Astrocyte (in vitro differentiated cells and primary cell): ENCODE measurements at places on chromosomes 3 and 15. TPM values are rescaled to one million over a fixed set of nuclear protein-coding genes. Genes with fewer than 3 reads are reported as not detected.
A peak's percentile ranks its signal among the peaks of the same experiment; 100 is the strongest.

DNA sequence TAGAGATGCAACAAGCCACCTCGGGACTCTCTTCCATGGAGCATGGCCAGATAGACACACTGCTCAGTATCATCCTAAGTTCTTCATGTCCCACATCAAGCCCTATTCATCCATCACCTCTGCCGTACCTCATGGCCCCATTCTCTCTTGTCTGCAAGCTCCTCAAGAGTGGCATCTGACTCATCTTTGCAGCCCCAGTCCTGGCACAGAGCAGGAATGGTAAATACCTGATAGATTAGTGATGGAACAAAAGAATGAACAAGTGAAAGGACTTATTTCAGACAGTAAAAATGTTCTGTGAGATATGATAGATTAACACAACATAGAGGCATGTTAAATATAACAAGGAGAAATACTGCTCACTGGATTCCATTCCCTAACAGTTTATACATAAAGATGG lies 176.4 kb downstream of the ISL2 start:
- DNase-seq = peak; percentile 41
- no peaks in the 10 kb centered on the region for H3K27me3 ChIP-seq
- H3K27ac ChIP-seq = no peak overlapping the region

GRCh38 chr3:62723166-62723913 lies 151.9 kb downstream of the CADPS start:
- no peak for DNase-seq
- H3K4me1 ChIP-seq = peaks cover 15% of the 10 kb centered on the region
- H3K4me3 ChIP-seq = no peak overlapping the region
- no peak overlapping the region for H3K27ac ChIP-seq

- no peak for DNase-seq
- H3K36me3 ChIP-seq = peaks cover 32% of the 10 kb centered on the region
- H3K4me1 ChIP-seq = no peaks in the 10 kb centered on the region
Measured at GRCh38 chr15:52551762-52552161, 17.1 kb downstream of the ARPP19 start.

- H3K4me1 ChIP-seq = peaks cover 73% of the 10 kb centered on the region
- H3K27me3 ChIP-seq = no peaks in the 10 kb centered on the region
- peak overlapping the region; percentile 80 for H3K27ac ChIP-seq
Measured at GRCh38 chr15:67080900-67081431, 15.6 kb downstream of the SMAD3 start.

GRCh38 chr3:33799202-33799551 lies 747 bp downstream of the PDCD6IP start:
- peak overlapping the region; percentile 93 for H3K4me3 ChIP-seq
- no peaks in the 10 kb centered on the region for H3K27me3 ChIP-seq

DNA sequence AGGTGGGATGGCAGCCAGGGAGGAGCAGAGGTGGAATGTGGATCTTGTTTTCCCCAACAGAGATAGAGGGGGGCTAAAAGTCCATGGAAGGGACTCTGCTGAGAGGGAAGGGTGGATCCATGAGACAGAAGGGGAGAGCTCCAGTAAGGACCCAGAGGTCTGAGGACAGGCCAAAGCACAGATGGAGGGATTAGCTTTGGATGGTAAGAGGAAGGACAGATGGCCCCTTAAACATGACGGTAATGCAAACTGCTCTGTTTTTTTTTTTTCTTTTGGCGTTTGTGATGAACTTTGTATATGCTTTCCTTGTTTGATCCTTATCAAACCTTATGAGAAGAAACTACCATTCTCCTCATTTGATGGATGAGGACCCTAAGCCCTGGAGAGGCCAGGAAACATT lies 96.2 kb downstream of the IGF1R start:
- no peak for DNase-seq
- no peak overlapping the region for H3K4me3 ChIP-seq
- H3K4me1 ChIP-seq = peaks cover 9% of the 10 kb centered on the region
- H3K27me3 ChIP-seq = no peaks in the 10 kb centered on the region

GRCh38 chr3:78804251-78805037 lies 963.4 kb downstream of the ROBO1 start:
- no peak overlapping the region for H3K27ac ChIP-seq
- no peaks in the 10 kb centered on the region for H3K36me3 ChIP-seq
- no peak overlapping the region for H3K4me3 ChIP-seq
- H3K4me1 ChIP-seq = no peaks in the 10 kb centered on the region
- DNase-seq = peak; percentile 77

- no peak overlapping the region for H3K27ac ChIP-seq
- DNase-seq = no peak
- H3K27me3 ChIP-seq = peaks cover 2% of the 10 kb centered on the region
- no peaks in the 10 kb centered on the region for H3K36me3 ChIP-seq
- no peaks in the 10 kb centered on the region for H3K4me1 ChIP-seq
- H3K4me3 ChIP-seq = no peak overlapping the region
Measured at GRCh38 chr3:45381168-45381852, 7.1 kb upstream of the LARS2 start.

GRCh38 chr15:66019826-66020398 lies 150.6 kb downstream of the RAB11A start:
- H3K27me3 ChIP-seq = peaks cover 14% of the 10 kb centered on the region
- DNase-seq = no peak
- no peaks in the 10 kb centered on the region for H3K4me1 ChIP-seq
- H3K27ac ChIP-seq = no peak overlapping the region
- H3K4me3 ChIP-seq = no peak overlapping the region

- peaks cover 10% of the 10 kb centered on the region for H3K4me1 ChIP-seq
- DNase-seq = no peak
- no peaks in the 10 kb centered on the region for H3K36me3 ChIP-seq
- no peak overlapping the region for H3K27ac ChIP-seq
- H3K27me3 ChIP-seq = no peaks in the 10 kb centered on the region
Measured at GRCh38 chr15:45027220-45027619, 4.2 kb downstream of the SORD start.

GRCh38 chr3:71625676-71626075 lies 42.1 kb upstream of the FOXP1 start:
- no peak overlapping the region for H3K4me3 ChIP-seq
- peaks cover 2% of the 10 kb centered on the region for H3K27me3 ChIP-seq
- DNase-seq = no peak
- H3K4me1 ChIP-seq = no peaks in the 10 kb centered on the region
- no peaks in the 10 kb centered on the region for H3K36me3 ChIP-seq

- peak; percentile 52 for DNase-seq
- peaks cover under 1% of the 10 kb centered on the region for H3K36me3 ChIP-seq
- H3K27me3 ChIP-seq = no peaks in the 10 kb centered on the region
- H3K4me1 ChIP-seq = peaks cover 24% of the 10 kb centered on the region
- peak overlapping the region; percentile 8 for H3K27ac ChIP-seq
Measured at GRCh38 chr3:48042071-48042760, 26.0 kb upstream of the MAP4 start.

GRCh38 chr3:194399874-194400411 lies 877 bp upstream of the GP5 start:
- peaks cover 3% of the 10 kb centered on the region for H3K36me3 ChIP-seq
- DNase-seq = no peak
- H3K4me1 ChIP-seq = peaks cover 12% of the 10 kb centered on the region
- no peak overlapping the region for H3K27ac ChIP-seq
- no peak overlapping the region for H3K4me3 ChIP-seq

DNA sequence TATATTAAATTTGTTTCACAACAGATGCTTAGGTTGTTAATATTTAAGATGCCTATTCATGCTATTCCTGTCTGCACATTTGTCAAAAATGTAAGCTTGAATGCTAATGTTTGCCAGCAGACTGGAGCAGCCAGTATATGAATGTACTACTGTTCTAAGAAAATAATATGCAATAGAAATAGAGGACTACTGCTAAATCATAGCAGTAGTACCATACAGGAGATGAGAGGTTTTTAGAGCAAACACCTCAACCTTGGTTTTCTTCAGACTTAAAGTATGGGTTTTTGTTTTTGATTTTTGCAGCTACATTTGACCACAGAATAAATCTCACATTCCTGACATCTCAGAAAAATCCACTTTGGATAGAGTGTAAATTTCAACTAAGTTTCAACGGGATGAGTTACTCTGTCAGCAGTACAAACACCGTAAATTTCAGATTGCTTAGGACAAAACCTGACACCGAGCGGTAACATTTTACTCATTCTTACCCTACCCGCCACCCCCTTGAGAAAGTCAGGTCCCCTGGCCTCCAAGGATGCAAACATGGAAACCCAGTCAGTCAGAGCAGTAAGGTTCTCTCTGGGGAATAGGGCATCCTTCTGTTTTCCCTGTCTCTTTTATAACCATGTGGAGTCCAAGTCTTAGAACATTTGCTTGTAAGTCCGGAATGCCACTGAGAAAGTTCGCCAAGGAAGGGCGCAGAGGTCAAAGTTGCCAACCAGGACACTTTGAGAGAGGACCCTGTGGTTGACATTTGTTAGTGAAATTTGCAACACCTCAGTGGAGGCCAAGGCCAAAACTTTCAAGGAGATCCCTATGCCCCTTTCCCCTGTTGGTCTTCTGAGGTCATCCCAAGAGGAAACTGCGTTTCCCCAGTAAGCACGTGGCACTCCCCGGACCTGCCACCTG lies 17.9 kb upstream of the SATB1 start:
- peak overlapping the region; percentile 70 for H3K4me3 ChIP-seq
- DNase-seq = no peak
- peaks cover 14% of the 10 kb centered on the region for H3K4me1 ChIP-seq
- no peaks in the 10 kb centered on the region for H3K36me3 ChIP-seq

- H3K27ac ChIP-seq = no peak overlapping the region
- H3K4me1 ChIP-seq = peaks cover 4% of the 10 kb centered on the region
- no peaks in the 10 kb centered on the region for H3K27me3 ChIP-seq
Measured at GRCh38 chr15:25705433-25706115, 157.6 kb downstream of the ATP10A start.

- H3K27me3 ChIP-seq = no peaks in the 10 kb centered on the region
- no peaks in the 10 kb centered on the region for H3K36me3 ChIP-seq
- peaks cover 11% of the 10 kb centered on the region for H3K4me1 ChIP-seq
- DNase-seq = no peak
- H3K4me3 ChIP-seq = no peak overlapping the region
Measured at GRCh38 chr15:100667405-100668347, 65.3 kb downstream of the ASB7 start.

GRCh38 chr15:89958107-89958805 lies 42.9 kb upstream of the ZNF710 start:
- H3K4me1 ChIP-seq = no peaks in the 10 kb centered on the region
- peaks cover 3% of the 10 kb centered on the region for H3K27me3 ChIP-seq
- H3K4me3 ChIP-seq = no peak overlapping the region
- H3K36me3 ChIP-seq = no peaks in the 10 kb centered on the region
- DNase-seq = no peak
- no peak overlapping the region for H3K27ac ChIP-seq

DNA sequence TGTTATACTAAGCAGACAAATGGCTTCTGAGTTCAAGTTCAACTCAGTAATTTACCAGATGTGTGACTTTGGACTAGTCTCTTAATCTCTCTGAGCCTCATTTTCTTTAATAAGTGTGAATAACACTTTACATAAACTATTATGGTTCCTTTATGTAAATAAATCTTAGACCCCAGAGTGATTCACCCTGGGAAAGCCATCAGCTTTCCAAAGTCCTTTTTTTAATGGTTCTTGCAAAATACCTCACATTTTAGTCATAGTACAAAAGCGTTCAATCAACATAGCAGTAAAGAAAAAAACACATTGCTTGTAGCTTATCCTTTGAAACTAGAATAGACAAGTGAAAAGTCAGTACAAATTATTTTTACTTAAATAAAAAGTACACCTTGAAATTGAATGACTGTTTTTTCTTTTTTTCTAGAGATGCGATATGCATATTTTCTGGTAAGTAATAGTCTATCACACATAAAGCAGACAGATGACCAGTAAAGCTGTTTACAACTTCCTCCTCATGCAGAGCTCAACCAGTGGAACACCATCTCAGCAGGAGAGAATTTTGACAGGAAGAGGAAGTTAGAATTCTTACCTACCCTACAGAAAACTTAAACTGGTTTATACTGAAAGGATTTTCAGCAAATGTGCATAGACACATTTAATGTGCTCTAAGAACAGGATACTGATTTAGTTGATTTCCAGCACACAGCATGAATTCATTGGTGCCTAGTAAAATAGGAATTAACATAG lies 123.0 kb upstream of the AGBL1 start:
- H3K27me3 ChIP-seq = no peaks in the 10 kb centered on the region
- no peaks in the 10 kb centered on the region for H3K4me1 ChIP-seq
- DNase-seq = peak; percentile 93
- H3K4me3 ChIP-seq = no peak overlapping the region
- H3K27ac ChIP-seq = peak overlapping the region; percentile 38
- H3K36me3 ChIP-seq = no peaks in the 10 kb centered on the region

DNA sequence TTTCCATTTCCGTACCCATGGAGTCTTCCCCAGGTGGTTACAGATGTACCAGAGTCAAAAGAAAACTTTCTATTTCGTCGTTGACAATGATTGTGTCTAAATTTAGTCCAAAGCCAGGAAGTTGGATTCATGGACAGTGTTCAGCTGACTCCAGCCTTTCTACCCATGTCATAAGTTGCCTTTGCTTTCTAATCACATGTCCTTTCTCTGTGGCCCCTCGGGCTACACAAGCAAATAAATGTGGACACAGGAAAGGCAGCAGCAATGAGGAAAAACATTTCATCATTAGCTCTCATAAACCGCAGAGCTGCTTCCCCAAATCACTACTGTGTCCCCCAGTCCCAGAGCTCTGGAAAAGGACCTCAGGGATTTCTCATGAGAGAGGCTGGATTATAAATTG lies 82.0 kb downstream of the USF3 start:
- DNase-seq = no peak
- no peaks in the 10 kb centered on the region for H3K27me3 ChIP-seq
- no peak overlapping the region for H3K27ac ChIP-seq
- H3K4me1 ChIP-seq = no peaks in the 10 kb centered on the region
- H3K36me3 ChIP-seq = no peaks in the 10 kb centered on the region

DNA sequence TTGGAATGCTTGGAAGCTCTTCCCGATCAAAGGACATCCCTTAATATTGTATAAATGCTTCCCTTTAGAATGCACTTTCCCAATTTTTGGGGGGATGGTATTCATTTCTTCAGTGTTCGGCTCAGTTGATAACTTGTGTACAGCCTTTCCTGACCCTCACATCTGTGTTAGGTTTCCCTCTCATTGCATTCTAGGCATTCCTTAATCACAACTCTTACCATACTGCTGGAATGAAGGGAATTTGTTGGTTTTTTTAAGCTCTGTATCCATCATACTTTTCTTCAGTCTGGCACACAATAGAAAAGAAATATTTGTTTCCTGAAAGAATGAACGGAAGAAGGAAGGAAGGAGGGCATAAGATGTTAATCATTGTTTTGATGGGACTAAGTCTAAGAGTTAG lies 119.5 kb downstream of the CHST2 start:
- no peak overlapping the region for H3K27ac ChIP-seq
- peaks cover 22% of the 10 kb centered on the region for H3K4me1 ChIP-seq
- no peaks in the 10 kb centered on the region for H3K27me3 ChIP-seq
- H3K36me3 ChIP-seq = no peaks in the 10 kb centered on the region

HGD gene
- 0.52 TPM in 1 of 2 replicates, not detected in the other for total RNA-seq

SENP8 gene
- total RNA-seq = 2.6 and 2.9 TPM in 2 replicates

SIN3A gene
- 49.9 and 54.0 TPM in 2 replicates for total RNA-seq

ATP13A5 gene
- not detected in 2 replicates for total RNA-seq

SCAMP5 gene
- total RNA-seq = 18.7 and 23.1 TPM in 2 replicates

DUOXA1 gene
- 0.36 and 0.66 TPM in 2 replicates for total RNA-seq

CLDN16 gene
- total RNA-seq = 0.24 and 0.50 TPM in 2 replicates

PPP2R3A gene
- 18.7 and 19.5 TPM in 2 replicates for total RNA-seq

ARPP21 gene
- total RNA-seq = 0.45 and 0.84 TPM in 2 replicates

THPO gene
- 0.25 and 0.46 TPM in 2 replicates for total RNA-seq

SCAANT1 gene
- total RNA-seq = not detected in 2 replicates
